ENCODE measurements at places on chromosomes 13 and 19.

DNA sequence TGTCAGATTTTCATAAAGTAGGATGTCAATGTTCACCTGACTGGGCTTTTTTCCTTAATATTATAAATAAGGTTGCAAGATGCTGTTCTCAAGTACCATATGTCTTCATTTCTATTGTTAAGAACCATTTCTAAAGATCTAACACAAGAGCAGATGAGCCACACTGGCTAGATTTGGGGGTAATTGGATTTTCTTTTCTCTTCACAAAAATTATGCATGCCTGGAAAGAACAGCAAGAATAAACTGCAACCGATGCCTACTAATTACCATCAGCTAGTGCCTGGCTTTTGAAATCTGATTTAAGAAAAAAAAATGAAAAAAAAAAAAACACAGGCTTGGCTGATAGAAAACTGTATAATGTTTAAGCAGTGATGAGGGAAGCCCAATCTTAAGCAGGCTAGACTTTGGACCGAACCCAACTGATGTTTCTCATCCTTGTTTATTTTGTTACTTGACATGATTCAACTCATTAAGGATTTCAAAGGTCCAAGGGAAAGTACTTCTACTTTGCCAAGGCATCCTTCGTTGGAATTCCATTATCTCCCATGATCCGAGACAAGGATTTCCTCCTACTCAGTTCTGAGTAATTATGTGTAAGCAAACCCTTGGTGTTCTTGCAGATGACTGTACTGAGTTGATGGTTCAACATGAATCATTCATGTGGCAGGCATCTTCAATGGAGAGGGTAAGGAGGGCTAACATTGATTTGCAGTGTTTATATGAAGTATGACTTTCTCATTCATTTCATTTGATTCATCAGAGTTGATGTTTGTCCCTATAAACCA lies 300.5 kb downstream of the SPRY2 start:
- DNase-seq = no peak

- DNase-seq = no peak
These were observed 7.1 kb downstream of the ARHGAP45 start for GRCh38 chr19:1073956-1074517.

- no peak for DNase-seq
These were observed 5.2 kb downstream of the SPACA6 start for GRCh38 chr19:51698296-51698695.

GRCh38 chr19:29098863-29099481 lies 114.0 kb downstream of the UQCRFS1 start:
- no peak for DNase-seq

GRCh38 chr13:21450936-21451335 lies 8.2 kb downstream of the ZDHHC20 start:
- no peak for DNase-seq

- DNase-seq = no peak
These were observed 26.6 kb downstream of the CD70 start for GRCh38 chr19:6564393-6564792.

DNA sequence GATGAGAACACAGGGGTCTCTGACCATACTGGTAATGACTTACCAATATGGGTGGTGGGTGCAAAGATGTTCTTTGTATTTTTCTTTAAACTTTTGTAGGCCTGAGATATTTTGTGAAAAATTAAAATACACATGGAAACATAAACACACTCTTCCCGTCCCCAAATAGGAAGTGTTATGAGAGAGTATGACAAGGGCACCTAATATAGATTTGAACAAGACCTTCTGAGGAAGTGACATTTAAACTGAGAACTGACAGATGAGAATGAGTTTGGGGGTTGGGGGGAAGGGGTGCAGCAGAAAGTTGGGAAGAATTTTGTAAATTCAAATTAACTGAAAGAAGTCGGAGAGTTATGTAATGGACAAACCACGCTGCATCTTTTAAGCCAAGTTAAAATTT lies 224.2 kb downstream of the RGCC start:
- DNase-seq = no peak

- DNase-seq = no peak
These were observed 259.5 kb downstream of the NHLRC3 start for GRCh38 chr13:39297664-39298171.

DNA sequence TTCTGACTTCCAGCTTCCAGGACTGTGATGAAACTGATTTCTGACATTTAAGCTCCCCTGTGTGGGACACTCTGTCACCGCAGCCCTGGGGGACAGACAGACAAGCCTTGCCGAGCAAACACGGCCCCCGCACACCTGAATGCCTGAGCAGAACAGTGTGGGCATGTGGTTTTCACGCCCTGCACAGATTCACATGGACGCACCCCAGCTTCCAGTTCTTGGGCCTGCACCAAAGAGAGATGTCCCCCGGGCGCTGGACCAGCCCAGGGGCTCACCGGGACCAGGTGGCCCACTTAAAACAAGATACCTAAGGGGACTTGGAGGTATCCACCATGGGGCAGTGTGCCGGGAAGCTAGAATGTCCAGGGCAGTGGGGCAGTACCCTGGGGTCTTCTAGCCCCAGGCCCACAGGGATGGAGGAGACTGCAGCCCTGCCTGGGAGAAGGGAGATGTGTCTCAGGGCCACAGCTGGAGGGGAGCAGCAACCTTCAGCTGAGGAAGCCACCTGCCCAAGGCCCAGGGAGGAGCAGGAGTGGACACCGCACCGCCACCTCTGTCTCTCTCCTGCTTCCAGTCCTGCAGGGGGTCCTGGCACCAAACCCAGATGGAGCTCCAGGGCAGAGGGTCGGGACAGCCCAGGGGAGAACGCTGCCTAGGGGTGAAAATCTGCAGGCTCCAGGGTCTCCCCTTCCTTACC lies 50.5 kb downstream of the SOX1 start:
- DNase-seq = no peak

Measured in ELF-1 (cell line).